ENCODE measurements at places on chromosomes 7 and 10.

- no peak for DNase-seq
These were observed 138.0 kb upstream of the TARP start for GRCh38 chr7:38411404-38411803.

DNA sequence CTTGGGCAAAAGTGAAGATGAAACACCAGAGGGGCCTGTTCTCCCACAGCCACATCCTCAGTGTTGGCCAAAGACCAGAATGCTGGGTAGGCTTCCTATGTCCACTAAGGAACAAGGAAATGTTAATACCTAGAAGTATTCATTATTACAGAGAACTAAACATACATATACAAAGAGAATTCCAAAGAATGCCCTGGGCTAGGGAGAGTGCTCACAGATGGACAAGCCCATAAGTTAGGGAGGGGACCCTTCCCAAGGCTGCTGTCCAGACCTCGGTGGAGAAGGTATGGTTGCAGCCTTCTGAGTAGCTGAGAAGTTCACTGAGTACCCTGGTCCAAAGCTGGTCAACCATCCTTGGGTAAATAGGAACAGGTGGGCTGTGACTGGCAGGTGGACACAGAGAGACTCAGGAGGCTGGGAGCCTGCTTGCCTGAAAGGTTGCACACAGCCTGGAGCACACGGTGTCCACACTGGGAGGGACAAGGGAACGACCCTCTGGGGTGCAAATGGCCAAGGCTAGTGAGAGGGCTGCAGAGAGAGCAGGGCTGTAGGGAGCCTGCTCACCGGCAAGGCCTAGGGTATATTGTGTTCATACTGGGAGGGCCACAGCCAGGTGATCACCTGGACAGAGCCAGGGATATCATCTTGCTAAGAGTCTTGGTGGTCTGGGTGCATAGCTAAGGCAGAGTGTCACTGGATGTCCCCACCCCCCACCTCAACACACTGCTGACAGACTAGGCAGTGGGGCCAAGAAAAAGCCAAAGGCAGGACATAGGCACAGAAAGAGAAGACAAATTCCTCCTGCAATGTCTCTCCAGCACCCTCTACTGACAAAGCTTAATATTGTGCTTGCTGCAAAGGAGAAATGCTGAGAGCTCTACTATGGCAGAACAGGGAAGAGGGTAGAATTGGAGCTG is 40.3 kb downstream of the CPVL start:
- no peak for DNase-seq

DNA sequence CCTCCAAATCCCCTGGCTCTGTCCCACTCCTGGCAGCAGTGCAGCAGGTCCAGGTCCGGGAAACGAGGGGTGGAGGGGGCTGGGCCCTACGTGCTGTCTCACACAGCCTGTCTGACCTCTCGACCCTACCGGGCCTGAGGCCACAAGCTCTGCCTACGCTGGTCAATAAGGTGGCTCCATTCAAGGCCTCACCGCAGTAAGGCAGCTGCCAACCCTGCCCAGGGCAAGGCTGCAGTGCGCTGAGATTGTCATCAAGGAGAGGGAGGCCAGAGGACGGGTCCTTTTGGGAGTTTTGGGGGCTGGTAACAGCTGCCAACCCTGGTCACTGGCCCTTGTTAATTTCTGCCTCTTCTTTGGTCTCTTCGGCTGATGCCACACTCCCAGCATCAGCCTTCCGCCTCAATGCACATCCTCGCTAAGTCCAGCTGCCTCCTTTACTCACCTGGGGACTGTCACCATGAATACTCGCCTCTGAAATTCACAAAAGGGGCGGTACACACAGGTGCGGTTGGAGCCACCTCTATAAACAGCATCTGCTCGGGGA is 3.5 kb downstream of the EPO start:
- no peak for DNase-seq

DNA sequence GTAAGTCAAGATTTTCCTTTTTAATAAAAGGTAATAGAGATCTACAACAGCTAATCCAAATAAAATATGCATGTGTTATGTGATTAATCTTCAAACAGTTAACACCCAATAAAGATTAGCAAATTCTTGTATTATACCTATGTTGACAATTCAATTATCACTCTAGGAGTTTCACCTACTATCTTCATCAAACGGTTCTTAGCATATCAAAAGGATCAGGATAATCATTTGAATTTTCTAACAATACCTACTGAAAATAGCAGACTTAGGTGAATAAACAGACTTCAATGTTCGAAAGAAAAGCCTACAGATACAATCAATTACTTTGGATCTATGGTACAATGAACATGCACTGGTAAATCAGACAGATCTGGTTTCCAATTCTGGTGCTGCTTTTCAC is 268.3 kb downstream of the CACNA2D1 start:
- no peak for DNase-seq

GRCh38 chr7:159172400-159172799 is 27.7 kb upstream of the VIPR2 start:
- DNase-seq, result no peak

DNA sequence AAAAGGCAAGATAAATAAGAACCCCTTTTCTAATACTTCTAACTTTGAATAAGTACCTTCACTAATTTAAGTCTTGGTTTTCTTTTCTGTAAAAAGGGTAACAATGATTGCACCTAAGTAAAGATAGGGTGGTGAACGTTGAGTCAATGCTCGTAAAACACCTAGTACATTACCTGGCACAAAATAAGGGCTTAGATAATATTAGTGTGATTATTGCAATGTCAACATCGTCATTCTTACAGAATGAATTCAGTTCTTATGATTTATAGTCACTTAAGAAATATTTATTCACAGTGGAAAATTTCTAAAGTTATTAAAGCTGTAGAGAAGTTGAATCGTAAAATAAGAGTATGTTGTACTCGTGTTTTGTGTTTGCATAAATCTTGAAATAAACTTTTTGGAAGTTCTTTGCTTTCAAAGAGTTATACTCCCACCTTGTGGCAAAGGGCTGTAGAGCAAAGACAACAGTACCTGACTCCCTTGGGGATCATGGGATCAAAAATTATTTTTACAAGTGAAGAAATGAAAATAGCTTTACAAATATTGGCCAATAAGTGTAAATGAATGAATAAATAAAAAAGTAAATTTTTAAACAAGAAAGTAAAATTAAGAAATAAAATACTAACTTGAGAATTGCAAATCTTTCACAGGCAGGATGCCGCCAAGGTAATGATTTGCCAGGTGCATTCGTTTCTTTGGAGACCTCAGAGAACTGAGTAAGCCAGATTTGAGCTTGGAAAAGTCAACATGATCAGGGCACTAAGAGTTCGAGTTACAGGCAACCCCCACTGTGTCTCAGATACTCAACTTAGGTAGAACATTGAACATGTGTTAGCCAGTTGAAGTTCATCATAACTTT is 285.8 kb upstream of the CACNA2D1 start:
- DNase-seq, result no peak
